ENCODE measurements at places on chromosomes 7 and 10. TPM values are rescaled to one million over a fixed set of nuclear protein-coding genes. Genes with fewer than 3 reads are reported as not detected.

Gene ZNF365
- total RNA-seq: 8.2 TPM

Gene HTR7
- 16.8 TPM for total RNA-seq

Gene GRM8
- 0.27 TPM for total RNA-seq

Gene C10orf67
- 0.10 TPM for total RNA-seq

Gene SPDYE18
- not detected for total RNA-seq

Gene AGAP6
- 5.9 TPM for total RNA-seq

Gene DYNC1I1
- 2.7 TPM for total RNA-seq

Gene NODAL
- 0.37 TPM for total RNA-seq

Gene STAG3
- 0.23 TPM for total RNA-seq

Gene ACBD7
- total RNA-seq: 0.27 TPM

Gene BTBD16
- not detected for total RNA-seq

Gene GRM3
- total RNA-seq: not detected

Gene THSD7A
- not detected for total RNA-seq

Gene PON1
- total RNA-seq: not detected

Gene MAT1A
- total RNA-seq: 0.13 TPM

GRCh38 chr10:68792115-68792514 is 35.2 kb upstream of the STOX1 start:
- no peak for DNase-seq

- no peak for DNase-seq
Measured at GRCh38 chr7:66699998-66700397, 40.5 kb upstream of the RABGEF1 start.

- no peak for DNase-seq
Measured at GRCh38 chr7:37663693-37664092, 19.9 kb upstream of the GPR141 start.

DNA sequence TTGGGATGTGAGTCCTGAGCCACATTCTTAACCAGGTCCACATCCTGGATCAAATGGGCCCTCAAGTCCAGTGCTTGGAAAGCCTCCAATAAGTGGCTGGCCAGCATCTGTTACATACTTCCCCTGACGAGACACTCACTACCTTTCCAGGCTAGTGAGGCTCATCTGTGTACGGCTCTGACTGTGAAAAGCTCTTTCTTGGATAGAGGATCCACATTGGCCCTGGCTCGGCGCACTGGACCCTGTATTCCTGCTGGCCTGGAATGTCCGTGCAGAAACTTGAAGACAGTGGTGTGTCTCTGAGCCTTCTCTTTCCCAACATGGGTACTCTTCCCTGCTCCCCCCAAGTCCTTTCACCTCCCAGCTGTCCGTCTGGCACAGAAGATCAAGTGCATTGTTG is 35.5 kb downstream of the MYL10 start:
- DNase-seq: no peak

DNA sequence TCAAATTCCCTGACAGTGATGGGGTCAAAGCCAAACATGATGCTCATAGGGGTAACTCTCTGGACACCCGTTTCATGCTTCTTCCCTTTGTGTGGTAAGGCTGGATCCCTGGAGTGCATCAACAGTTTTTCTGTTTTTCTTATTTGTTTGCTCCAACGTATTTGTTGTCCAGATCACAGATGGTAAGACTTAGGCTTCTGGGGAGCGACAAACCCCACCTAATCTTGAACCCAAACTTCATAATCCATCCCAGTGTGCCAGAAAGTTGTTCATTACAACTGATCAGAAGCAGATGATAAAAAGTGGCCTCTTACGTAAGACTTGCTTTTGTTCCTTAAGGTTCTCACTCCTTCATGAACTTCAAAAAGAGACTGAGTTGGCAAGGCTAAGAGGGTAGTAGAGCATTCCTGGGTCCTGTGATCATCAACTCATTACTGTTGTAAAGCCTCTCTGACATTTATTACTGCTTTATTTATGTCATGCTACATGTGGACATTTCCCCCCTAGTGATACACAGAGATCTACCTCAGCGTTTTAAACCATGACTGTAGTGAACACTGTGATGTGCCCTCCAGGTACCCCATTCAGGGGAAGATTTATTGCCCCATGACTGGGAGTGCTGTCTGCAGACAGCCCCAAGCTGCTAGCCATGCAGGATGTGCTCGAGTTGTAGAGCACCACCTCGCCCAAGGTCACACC is 125.6 kb downstream of the CCDC71L start:
- no peak for DNase-seq

DNA sequence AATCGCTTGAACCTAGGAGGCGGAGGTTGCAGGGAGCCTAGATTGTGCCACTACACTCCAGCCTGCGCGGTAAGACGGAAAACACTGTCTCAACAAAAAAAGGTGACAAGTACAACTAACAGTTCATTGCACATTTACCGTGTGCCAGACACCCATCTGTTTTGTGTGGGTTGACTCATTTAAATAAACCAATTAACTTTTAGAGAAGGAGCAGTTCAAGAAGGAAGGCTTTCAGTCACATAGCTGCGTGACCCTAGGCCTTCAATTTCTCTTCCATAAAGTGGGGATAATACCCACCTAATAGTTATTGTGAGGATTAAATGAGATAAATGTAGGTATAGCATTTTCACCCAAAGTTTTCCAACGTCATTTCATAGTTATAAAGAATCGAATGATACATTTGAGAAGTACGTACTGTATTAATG is 52.3 kb upstream of the KDM7A start:
- DNase-seq: no peak

GRCh38 chr7:116291937-116292336 is 81.6 kb downstream of the TES start:
- DNase-seq: no peak

- peak; percentile 37 for DNase-seq
Measured at GRCh38 chr10:48400129-48400849, 93.8 kb downstream of the MAPK8 start.

GRCh38 chr7:128201067-128201689 is 39.9 kb upstream of the LEP start:
- DNase-seq: no peak

- DNase-seq: no peak
Measured at GRCh38 chr10:46077731-46078413, 31.8 kb upstream of the MSMB start.

DNA sequence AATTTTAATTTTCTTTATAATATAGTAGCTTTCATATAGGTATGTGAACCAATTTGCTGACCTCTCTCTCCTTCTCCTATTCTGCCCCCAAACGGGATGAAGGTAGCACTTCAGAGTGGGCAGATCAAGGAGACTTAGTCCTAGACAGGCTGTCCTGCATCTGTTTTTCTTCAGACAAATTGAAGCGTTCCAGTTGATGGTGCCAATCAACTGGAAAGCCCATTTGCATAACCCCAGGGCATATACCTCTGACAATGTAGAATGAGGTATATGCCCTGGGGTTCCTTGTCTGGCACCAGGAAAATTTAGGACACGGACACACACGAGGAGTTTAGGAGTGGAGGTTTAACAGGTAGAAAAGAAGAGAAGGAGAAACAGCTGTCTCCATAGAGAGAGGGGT is 502.9 kb downstream of the HTR7 start:
- no peak for DNase-seq

DNA sequence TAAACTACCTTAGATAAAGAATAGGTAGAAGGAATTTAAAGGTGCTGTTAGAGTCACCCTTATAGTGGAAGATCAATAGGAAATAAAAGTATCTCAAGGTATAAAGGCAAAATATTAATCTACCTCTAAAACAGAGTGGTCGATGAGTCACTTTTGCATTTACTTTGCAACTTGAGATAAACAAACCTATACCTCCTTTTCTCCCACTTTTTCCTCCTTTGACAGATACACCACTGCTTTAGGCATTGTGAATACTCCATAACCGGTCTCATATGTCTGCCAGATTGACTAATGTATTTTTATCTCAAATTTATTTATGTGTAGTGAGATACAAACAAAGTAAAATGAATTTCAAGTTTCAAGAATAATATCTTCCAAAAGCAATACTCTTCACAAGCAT is 193.5 kb downstream of the SKAP2 start:
- no peak for DNase-seq

DNA sequence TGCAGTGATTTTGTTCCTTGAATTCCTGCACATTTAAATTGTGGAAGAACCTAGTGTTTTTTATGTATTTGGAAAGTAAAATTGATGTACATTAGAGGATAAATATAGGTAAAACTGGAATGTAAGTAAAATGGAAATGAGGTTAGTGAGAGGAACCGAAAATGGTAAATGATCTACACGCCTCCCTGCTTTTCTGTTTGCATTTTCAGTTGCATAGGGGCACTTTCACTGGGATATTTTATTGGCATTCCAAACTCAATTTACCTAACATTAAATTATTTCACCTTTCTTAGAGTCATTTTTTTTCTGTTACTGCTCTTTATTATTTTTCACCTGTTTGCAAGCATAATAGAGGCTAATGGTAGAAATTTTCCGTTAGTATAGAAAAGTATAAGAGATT is 8.0 kb downstream of the CDK13 start:
- no peak for DNase-seq

DNA sequence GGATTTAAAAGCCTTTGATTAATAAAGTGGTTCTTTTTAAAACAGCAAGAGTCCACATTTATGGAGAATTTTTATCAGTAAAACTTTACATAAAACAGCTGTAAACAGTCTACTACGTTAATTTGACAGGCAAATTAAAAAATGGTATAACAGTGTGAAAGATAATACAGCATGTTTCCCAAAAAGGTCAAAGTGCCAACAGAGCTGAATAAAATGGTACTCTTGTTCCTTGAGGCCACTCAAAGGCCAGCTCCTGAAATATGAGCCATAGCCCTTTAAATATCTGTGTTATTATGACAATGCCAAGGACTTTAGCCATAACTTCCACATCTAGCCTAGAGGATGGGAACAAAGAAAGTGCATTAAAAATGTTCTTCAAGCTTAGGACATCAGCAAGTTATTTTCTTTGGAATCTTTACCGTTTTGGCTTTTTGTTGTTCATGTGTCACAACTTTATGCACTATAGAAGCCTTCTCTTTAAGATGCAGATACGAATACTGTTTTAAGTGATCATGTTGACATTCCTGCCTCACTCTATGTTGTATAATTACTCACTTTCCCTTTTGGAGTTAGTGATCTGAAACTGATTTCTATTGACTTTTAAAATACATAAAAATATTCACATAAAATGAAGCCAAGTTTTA is 165.6 kb downstream of the RNLS start:
- no peak for DNase-seq

- DNase-seq: no peak
Measured at GRCh38 chr7:73602721-73603651, 21.3 kb downstream of the MLXIPL start.

DNA sequence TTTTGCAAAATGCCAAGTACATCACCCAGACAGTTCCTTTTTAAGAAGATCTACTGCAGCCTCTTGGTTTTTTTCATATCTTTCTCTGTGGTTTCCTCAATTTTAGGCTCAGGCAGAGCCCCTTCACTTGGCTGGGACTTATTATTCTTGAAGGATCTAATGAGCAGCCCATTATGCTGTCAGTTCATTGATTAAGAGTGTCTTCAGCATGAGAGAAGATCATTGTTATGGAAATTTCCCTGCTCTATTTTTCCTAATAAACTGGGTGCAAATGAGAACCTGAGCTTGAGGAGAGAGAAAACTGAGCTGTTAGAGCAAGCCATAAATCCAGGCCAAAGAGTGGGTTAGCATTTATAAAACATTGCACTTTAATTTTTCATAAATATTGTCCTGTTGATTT is 146.5 kb downstream of the SEC23IP start:
- no peak for DNase-seq

DNA sequence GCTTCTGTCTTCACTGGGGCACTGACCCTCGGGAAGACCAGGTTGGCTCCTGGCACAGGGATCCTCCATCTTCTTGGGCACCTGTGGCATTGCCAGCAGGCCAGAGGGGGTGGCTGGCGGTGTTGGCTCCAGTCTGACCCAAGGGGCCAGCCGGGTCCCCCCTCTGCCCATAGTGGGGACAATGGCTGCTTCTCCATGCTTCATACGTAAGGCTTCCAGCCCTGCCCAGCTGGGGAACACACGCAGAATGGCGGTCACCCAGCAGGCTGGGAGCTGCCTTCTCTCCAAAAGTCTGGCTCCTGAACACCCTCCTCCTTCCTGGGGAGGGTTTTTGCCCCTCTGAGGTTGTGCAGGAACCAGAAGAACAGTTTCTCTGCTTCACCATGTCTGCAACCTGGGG is 106.8 kb downstream of the NEURL1 start:
- DNase-seq: no peak

GRCh38 chr7:68192941-68193340 is 1196.3 kb downstream of the TYW1 start:
- DNase-seq: no peak

- DNase-seq: no peak
Measured at GRCh38 chr7:55110993-55111361, 92.2 kb downstream of the EGFR start.

GRCh38 chr10:75803816-75804552 is 372.6 kb downstream of the LRMDA start:
- no peak for DNase-seq

GRCh38 chr7:107882766-107883165 is 8.2 kb upstream of the DLD start:
- no peak for DNase-seq

DNA sequence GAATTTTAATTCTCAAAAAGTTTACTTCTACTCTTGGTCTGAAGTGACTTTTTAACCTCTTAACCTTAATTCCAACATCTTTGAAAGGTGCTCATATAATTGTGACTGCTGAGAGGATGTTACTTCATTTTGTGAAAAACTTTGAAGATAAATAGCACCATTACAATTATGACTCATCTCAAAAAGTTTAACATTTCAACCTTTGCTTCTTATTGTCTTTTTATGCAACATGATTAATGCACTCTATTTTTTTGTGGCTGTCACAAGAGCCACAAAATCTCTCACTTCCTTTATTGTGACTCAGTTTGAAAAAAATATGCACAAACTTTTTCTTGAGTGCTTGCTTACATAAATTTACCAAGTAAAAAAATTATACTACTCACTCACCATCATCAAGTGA is 383.1 kb downstream of the LRRTM3 start:
- no peak for DNase-seq

GRCh38 chr10:16816830-16817124 is 447 bp downstream of the RSU1 start:
- no peak for DNase-seq

- no peak for DNase-seq
Measured at GRCh38 chr10:76621886-76622620, 1015.6 kb downstream of the KCNMA1 start.

DNA sequence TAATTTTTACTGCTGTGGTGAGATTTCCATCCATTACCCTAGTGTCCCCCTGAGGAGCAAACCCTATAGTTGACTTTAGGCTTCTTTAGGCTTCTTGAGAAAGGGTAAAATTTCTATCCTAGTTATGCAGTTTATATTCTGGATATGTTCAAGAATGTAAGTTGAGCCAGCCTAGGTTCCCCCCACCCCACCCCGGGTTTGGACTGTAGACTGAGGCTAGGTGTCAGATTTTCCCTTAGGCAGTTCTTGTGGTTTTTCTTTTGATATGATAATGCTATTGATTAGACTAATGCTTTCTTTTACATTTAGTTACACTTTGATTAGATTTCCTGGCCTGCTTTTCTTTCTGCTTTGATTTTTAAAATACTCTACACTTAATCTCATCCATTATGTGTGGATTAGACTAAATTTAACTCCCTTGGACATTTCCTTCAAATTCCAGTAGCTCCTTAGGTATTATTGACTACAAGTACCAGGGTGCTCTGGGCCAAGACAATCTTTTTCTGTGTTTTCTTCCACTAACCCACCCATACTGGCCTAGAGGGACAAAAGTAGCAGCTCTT is 37.7 kb downstream of the NRF1 start:
- no peak for DNase-seq

- DNase-seq: peak; percentile 29
Measured at GRCh38 chr7:32500922-32501341, 5.6 kb downstream of the AVL9 start.

- no peak for DNase-seq
Measured at GRCh38 chr10:127168261-127168660, 28.1 kb downstream of the INSYN2A start.

Measured in HT1080 (cell line).